T-helper 9 cell (primary cell): ENCODE measurements at places on chromosomes 1 and 21.

DNA sequence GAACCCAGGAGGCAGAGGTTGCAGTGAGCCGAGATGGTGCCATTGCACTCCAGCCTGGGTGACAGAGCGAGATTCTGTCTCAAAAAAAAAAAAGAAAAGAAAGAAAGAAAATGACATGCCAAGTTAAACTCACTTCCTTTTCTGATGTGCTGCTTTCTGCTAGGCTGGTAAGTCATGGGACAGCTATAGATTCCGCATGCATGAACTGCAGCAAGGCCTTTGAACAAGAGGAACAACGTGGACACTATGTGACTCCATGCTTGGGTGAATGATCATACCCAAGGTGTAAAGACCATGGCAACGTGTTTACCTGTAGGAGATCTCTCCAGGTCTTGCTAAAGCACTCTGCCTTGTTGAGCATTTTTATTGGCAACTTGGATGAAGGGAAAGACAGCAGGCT lies 10.3 kb upstream of the TTF2 start:
- DNase-seq, result no peak

- DNase-seq, result no peak
These were observed 4.4 kb downstream of the MAP3K21 start for GRCh38 chr1:233331676-233332519.

- no peak for DNase-seq
These were observed 38.2 kb downstream of the MRPL39 start for GRCh38 chr21:25569084-25569483.

GRCh38 chr21:18622383-18622782 lies 218.8 kb upstream of the TMPRSS15 start:
- no peak for DNase-seq

GRCh38 chr1:210757677-210758076 lies 376.3 kb downstream of the KCNH1 start:
- no peak for DNase-seq

DNA sequence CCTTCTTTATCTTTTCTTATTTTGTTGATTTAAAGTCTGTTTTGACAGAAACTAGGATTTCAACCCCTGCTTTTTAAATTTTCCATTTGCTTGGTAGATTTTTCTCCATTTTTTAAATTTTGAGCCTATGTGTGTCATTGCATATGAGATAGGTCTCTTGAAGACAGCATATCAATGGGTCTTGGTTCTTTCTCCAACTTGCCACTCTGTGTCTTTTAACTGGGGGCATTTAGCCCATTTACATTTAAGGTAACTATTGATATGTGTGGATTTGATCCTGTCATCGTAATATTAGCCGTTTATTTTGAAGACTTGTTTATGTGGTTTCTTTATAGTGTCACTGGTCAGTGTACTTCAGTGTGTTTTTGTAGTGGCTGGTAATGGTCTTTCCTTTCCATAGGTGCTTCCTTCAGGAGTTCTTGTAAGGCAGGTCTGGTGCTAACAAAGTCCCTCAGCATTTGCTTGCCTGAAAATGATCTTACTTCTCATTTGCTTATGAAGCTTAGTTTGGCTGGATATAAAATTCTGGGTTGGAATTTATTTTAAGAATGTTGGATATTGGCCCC lies 223.9 kb downstream of the USP25 start:
- no peak for DNase-seq

GRCh38 chr21:38937844-38938243 lies 132.1 kb downstream of the ETS2 start:
- DNase-seq, result no peak

DNA sequence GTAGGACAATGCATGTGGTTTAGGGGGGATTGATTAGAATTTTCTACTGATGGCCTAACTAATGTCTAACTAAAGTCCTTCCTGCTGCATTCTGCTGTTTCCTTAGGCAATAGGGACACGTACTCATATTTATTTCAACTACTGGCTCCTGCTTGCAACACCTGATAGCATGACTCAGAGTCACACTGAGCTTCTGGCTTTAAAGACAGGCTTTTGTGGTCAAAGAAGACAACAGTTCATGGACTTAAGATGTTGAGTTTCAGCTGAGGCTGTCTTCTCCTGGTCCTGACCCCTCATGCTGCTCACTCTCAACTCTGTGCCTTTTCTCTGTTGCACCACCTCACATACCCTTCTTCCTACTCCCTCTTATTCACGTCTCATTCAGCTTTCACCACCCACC lies 29.1 kb upstream of the TRABD2B start:
- no peak for DNase-seq

- no peak for DNase-seq
These were observed 24.6 kb upstream of the DDOST start for GRCh38 chr1:20685741-20686140.

- DNase-seq, result no peak
These were observed 97.4 kb upstream of the DUSP10 start for GRCh38 chr1:221839321-221839720.

DNA sequence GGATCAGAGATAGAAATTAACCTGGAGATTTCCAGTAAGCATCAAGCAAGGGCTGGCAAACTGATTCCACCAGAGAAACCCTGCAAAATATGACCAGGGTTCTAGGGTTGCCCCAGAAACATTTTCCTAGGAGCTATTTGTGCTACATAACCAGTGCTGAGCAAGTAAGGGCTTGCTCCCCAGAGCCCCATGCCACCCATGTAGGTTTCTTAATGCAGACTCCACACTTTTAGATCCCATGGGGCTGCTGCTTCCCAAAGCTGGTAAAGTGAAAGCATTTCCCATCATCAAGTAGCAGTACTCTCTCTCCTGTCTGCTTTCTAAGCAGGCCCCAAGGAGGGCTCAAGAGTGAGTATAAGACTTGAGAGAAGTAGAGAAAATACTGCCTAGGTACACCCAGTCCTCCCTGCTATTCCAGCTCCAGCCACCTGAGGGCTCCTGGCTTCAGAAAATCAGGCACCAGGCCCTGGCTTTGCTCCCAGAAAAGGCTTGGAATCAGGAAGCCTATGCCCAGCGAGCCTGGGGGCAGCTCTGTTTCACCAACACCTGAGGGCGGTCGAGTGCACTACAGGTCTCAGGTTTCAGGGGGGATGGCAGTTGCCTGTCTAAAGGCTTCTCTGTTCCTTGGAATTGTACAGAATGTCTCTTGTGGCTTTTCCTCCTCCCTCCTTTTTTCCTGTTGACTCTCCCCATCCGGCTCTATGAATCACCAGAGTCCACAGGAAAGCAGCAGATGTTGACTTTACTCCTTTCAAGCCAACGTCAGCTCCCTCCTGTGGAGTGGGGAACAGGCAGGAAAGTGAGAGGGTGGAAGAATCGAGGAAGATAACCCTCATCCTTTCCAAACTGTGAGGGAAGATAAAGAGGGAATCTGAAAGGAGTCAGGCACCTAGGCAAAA lies 6.2 kb upstream of the ANKRD35 start:
- DNase-seq, result peak; percentile 39

- DNase-seq, result no peak
These were observed 7.0 kb downstream of the SAMD11 start for GRCh38 chr1:930633-931138.

- no peak for DNase-seq
These were observed 54.6 kb downstream of the DPH5 start for GRCh38 chr1:100971021-100971420.

DNA sequence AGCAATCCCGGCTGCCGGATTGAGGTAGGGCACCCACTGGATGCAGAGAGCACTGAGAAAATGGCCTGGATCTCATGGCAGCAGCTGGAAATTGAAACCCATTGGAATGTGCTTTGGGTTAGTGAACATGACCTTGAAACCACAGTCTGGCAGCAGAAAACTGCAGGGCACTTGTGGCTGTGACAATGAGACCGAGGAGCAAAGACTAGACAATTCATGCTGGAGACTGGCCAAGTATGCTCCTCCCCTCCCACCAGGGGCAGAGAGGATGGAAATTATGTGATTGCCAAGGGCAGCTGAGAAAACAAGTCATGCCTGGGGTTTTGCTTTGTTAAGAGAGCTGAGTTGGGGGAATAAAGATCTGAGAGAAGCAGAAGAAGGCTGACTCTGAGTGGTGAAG lies 60.7 kb downstream of the ZNF697 start:
- no peak for DNase-seq

GRCh38 chr1:56986397-56986796 lies 20.6 kb upstream of the C8B start:
- no peak for DNase-seq

GRCh38 chr1:210908257-210908656 lies 225.7 kb downstream of the KCNH1 start:
- DNase-seq, result no peak

DNA sequence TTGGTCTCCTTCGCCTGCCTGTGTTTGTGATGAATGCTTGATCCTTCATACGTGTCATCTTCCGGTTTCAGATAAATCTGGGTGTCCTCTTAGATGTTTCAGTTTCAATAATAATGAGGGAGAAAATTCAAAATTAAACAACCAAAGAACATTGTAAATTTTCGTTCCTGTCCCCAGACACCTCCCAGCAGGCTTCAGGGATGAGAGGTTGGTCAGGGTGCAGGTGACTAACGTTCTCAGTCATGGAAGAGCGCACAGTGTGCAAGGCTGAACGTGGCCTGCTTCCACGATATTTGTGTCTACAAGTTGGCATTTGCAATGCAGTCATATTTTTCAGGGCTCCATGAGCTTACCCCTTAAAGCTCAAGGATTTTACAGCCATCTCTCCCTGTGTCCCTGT lies 147.1 kb upstream of the ARHGEF16 start:
- DNase-seq, result no peak

GRCh38 chr1:200512191-200512590 lies 102.4 kb upstream of the ZNF281 start:
- no peak for DNase-seq

DNA sequence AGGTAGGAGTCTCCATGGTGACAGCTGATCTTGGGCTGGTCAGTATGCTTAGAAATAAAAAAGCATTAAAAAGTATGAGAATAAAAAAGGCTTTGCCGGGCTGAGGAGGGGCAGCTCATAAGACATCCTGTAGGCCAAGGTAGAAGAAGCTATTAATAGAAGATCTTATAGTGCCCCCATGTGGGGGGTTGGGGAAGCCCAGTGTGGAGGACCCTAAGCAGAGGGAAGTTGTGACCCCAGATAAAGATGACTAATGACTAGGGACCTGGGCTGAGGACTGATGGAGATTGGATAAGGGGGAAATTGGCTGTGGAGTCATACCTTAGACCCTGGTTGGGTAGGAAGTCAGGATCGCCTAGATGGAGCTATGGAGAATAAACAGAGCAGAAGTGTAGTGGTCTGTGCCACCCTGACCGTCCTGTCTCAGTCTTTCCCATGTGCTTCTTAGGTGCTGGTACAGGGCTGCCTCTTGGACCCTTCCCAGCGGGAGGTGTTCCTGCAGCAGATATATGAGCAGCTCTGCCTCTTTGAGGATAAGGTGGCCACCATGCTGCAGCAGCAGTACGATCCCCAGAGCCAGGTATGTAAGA lies 25.0 kb downstream of the SZT2 start:
- peak; percentile 42 for DNase-seq

DNA sequence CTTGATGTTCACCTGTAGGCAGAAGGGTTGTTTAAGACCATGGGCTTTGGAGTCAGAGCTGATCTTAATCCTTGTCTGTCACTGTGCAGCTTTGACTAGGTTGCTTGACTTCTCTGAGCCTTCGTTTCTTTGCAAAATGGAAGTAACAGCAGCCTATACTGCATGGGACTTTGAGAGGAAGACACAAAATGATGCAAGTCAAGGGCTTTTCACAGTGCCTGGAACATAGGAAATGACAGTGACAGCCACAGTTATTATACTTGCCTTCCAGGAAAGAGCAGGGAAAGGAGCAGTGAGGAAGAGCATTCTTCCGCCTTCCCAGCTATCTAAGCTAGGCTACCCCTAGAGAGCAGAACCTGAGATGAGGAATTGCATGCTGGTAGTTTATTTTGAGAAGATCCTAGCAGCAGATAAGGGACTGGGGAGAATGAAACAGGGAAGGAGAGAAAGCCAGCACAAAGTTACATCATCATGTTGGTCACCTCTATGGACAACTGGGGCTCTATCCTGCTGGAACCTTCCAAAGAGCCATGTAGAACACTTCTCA lies 3.1 kb downstream of the CSF3R start:
- no peak for DNase-seq

GRCh38 chr1:180579961-180580611 lies 21.3 kb downstream of the OVAAL start:
- DNase-seq, result no peak

DNA sequence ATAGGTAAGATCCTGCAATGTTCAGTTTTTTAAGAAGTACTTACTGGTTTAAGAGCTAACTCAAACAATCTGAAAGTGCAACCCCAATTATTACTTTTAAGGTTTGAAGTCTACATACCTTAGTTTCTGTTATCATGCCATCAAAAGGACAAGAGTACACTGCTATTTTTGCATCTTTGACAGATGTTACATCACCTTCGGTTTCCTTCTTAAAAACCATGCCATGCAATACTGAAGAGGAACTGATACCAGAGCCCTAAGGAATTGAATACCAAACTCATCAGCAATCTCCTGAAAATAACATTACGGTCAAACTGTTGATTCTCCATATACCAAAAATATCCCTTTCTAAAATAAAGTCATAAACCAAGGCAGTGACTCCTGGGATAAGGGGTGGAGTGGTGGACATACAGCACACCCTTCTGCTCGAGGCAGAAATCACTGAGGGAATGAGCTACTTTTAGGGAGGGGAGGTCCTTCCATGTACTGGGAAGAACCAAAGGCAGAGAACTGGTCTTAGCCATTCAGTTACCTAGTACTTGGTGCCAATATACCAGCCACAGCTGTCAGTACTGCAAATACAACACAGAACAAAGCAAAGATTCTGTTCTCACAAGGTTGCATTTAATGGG lies 8.5 kb downstream of the CCT8 start:
- no peak for DNase-seq

- DNase-seq, result no peak
These were observed 49.8 kb downstream of the ZBTB18 start for GRCh38 chr1:244100704-244101453.

GRCh38 chr1:180217006-180217405 lies 13.1 kb upstream of the LHX4 start:
- DNase-seq, result no peak

DNA sequence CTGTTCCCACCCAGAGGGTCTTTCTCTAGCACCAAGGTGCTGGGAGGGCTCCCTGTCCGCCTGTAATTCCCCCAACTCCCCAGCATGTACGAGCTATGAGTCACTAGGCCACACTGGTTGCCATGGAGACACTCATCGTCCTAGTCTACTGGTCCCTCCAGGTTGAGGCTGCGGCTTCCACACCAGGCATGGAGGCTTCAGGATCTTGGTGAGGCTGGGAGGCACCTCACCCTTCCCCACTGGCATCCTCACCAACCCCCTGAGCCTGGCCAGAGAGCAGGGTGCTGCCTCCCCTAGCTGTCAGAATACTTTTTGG lies 75.6 kb upstream of the KAZN start:
- DNase-seq, result no peak

- DNase-seq, result no peak
These were observed 58.7 kb downstream of the ACP6 start for GRCh38 chr1:147611586-147611985.

GRCh38 chr1:86082183-86082582 lies 74.4 kb downstream of the COL24A1 start:
- DNase-seq, result no peak

GRCh38 chr1:240586006-240586405 lies 25.9 kb downstream of the GREM2 start:
- DNase-seq, result no peak

- DNase-seq, result no peak
These were observed 54.1 kb downstream of the DSCAM start for GRCh38 chr21:40792691-40793456.
